ENCODE measurements at places on chromosomes 3 and 15.

GRCh38 chr3:111311126-111311525, 230.9 kb upstream of the CD96 start:
- no peak for DNase-seq

DNA sequence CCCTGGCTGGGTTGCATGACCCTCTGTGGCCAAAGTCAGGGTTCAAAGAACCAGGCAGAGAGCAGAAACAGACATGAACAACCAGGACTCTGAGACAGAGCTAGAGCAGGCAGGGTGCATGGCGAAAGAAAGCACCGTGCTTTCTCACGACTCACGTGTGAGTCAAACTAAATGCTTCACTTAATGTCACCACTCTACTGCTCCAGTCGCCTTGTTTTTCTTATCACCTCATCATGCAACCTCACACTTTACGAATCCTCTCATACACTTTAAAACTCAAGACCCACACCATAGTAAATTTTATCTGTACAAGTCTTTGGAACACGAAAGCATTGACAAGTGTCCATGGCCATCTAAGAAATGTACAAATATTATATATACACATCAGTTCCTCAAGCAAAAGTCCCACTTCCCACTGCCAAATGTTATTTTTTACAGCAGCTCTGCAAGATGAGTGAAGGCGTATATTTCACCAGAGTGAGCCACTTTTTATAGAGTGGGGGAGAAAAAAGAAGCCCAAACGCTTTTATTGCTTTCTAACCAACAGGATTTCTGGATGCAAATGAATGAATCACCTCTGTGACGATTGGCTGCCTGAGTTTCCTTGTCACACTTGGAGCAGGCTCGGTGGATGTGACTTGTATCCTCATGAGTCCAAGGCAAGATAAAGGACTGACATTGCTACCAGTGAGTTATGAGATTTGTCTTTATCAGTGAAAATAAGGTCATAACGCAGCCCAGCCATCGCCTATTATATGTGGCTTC, 16.0 kb upstream of the MEGF11 start:
- peak; percentile 42 for DNase-seq

GRCh38 chr3:188941103-188941502, 230.7 kb upstream of the TPRG1 start:
- no peak for DNase-seq

DNA sequence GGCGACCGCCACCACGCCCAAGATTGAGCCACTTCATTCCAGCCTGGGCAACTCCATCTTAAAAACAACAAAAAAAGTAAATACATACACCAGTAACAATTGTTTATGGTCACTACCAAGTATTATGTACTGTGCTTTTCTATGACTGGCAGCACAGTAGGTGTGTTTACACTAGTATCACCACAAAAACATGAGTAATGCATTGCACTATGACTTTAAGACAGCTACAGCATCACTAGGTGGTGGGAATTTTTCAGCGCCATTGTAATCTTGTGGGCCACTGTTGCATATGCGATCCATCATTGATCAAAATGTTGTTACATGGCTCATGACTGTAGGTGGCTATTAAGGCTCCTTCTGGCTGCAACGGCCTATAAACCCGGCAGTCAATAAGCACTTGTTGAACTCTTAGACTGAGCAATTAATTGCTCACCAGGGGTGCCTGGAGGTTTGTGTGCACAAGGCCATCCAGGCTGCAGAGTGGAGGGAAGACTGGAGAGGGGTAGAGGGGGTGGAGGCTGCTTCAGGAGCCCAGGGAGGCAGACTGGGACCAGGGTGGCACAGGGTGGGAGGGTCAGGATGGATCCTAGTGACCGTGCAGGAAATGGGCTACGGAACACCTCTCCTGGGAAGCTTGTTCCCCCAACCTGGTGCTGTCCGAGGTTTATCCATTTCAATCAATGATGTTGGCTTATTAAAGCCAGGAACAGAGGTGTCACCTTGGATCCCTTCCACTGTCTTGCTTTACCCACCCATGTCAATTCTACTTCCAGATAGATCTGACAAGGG, 17.9 kb upstream of the COPG1 start:
- DNase-seq = no peak

- peak; percentile 89 for DNase-seq
Observed at GRCh38 chr15:96354731-96355567, 24.4 kb downstream of the NR2F2 start.

DNA sequence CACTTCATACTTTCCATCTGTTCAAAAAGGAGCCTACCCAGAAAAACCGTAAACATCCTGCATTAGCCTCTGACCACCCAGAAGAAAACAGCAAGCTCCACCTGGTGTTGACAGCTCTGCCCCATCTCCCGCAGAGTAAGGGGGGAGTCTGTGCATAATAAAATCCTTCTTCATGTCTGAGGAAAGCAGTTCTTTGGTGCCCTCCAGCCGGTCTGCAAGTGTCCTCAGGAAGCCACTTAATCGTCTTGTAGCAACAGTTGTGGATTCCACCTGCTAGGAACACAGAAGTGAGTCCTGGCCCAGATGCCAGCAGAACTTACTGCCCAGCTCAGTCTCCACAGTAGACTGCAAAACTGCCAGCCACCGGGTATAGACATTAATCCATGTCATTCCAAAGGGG, 22.5 kb downstream of the RIOX2 start:
- no peak for DNase-seq
